ENCODE measurements at places on chromosomes 11 and 22. TPM values are rescaled to one million over a fixed set of nuclear protein-coding genes. Genes with fewer than 3 reads are reported as not detected.

GRCh38 chr11:794013-794765 is 3.9 kb downstream of the SLC25A22 start:
- H3K27me3 ChIP-seq, result peaks cover 4% of the 10 kb centered on the region
- no peak for DNase-seq
- no peak overlapping the region for H3K4me3 ChIP-seq

DNA sequence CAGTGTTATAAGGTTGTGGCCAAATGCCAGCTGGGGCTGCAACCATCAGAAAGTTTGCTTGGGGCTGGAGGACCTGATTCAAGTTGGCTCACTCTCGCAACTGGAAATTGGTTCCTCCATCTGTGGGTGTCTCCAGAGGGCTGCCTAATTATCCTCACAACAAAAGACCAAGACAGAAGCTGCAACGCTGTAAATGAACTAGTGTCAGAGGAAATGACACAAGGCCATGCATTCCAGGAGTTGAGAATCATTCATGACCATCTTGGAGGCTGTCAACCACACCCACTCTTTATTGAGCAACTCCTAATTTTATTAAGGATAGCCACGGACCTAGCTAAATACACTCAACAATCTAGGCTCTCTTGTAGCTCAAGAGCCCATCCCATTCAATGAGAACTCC is 1060.8 kb downstream of the OPCML start:
- no peak for DNase-seq
- no peak overlapping the region for H3K27ac ChIP-seq
- H3K27me3 ChIP-seq, result no peaks in the 10 kb centered on the region

DNA sequence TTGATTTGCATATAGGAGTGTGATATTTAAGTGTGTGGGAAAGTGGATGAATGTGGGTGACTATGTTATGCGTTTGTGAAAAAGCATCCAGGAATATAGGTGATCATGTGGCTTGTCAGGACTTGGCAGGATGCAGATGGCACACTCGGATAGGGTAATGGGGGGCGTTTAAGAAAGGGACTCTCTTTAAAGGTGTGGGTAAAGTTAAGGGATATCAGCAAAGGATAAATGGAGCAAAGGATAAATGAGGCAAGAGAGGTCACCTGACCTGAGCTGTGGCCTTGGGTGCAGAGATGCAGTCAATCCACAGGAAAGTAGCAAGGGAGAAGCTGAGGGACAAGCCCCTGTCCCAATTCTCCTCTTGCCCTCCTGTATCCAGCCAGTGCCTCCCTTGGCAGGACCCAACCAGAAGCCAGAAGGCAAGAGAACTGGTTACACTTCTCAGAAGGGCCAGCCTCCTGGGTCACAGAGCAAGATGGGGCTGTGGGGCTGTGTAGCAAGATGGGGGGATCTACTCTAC is 47.5 kb upstream of the GRAMD1B start:
- no peak overlapping the region for H3K4me3 ChIP-seq
- no peaks in the 10 kb centered on the region for H3K27me3 ChIP-seq
- H3K4me1 ChIP-seq, result peaks cover 14% of the 10 kb centered on the region
- DNase-seq, result no peak
- H3K27ac ChIP-seq, result no peak overlapping the region

Gene IL17REL
- polyA plus RNA-seq, result not detected

Gene MCHR1
- polyA plus RNA-seq, result not detected
